ENCODE measurements at places on chromosomes 11 and 22. TPM values are rescaled to one million over a fixed set of nuclear protein-coding genes. Genes with fewer than 3 reads are reported as not detected.

The VWCE gene
- 27.6 TPM for total RNA-seq

The ZP1 gene
- total RNA-seq, result not detected

The HTR3A gene
- not detected for total RNA-seq

The SERHL2 gene
- total RNA-seq, result 1.6 TPM

The NELL1 gene
- total RNA-seq, result not detected

The CCDC87 gene
- 0.42 TPM for total RNA-seq

The PDE2A gene
- not detected for total RNA-seq

The PHLDB1 gene
- 9.9 TPM for total RNA-seq

The GGT5 gene
- total RNA-seq, result 0.69 TPM

The CLMP gene
- not detected for total RNA-seq

GRCh38 chr11:86460461-86461385 is 86.0 kb downstream of the CCDC81 start:
- no peak for DNase-seq

GRCh38 chr11:77506857-77507256 is 33.0 kb upstream of the PAK1 start:
- DNase-seq, result no peak

GRCh38 chr22:23152238-23153114 is 7.2 kb downstream of the RAB36 start:
- DNase-seq, result peak; percentile 90

- DNase-seq, result peak; percentile 26
Measured at GRCh38 chr22:20494978-20495860, at the start of gene KLHL22. KLHL22 (minus strand) TSS chr22:20495795; CDS start chr22:20489211, 6,584 bp downstream.

- DNase-seq, result no peak
Measured at GRCh38 chr11:73240190-73240781, 22.2 kb downstream of the P2RY2 start.

GRCh38 chr11:35102267-35102666 is 36.7 kb upstream of the CD44 start:
- DNase-seq, result no peak

DNA sequence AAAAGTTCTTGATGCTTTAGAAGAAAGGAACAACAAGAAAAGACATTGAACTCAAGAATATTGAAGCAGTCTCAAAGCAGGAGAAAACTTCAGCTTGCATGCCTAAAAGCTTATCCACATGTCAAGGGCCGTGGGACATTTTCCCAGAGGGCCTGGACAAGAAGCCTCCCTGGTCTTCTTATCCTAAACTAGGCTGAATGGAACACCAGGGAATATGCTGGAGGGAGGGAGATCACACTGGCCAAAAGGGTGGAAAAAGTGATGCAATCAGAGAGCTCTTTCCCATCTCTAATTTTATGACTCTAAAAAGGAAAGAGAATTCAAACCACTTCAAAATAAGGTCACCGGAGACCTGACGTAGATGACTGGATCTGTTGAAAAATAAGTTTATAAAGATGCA is 107.2 kb downstream of the MPPED2 start:
- no peak for DNase-seq

DNA sequence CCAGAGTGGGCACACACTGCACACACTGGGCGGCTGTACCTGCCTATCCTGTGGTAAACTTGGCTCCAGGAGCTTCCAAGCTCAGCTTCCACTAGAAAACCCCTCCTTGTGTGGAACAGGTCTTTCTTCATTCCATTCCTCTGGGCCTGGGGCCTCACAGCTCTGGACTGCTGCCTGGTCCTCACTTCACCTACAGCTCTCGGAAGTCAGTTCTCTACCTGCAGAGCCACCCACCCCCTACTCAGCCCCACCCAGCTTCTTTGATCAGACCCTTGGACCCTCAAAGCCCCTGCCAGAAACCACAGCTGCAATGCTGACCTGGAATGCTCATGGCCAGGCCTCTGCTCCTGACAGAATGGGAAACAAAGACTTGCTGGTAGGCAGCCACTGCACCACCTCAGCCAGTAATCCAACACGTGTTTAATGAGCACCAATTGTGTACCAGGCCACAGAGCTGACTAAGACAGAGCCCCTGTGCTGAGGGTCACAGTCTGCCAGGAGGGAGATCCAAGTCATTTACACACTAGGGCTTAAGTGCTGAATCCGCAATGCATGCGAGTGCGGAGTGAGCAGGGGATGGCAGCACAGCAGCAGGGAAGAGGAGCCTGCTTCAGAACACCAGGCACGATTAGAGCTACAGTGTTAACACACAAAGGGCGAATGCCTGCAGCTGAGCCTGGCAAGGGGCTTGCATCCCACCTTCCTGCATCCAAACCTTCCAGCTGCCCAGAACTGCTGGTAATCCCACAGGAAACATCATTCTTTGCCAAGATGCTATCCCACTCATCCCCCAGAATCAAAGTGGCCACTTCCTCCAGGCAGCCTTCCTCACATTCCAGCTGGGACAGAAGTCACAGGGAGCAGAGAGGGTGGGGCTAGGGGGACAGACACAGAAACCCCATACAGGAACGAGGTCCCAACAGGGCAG is 4.6 kb downstream of the GNB1L start:
- DNase-seq, result no peak

GRCh38 chr11:130214861-130215530 is 55.4 kb downstream of the ST14 start:
- no peak for DNase-seq

DNA sequence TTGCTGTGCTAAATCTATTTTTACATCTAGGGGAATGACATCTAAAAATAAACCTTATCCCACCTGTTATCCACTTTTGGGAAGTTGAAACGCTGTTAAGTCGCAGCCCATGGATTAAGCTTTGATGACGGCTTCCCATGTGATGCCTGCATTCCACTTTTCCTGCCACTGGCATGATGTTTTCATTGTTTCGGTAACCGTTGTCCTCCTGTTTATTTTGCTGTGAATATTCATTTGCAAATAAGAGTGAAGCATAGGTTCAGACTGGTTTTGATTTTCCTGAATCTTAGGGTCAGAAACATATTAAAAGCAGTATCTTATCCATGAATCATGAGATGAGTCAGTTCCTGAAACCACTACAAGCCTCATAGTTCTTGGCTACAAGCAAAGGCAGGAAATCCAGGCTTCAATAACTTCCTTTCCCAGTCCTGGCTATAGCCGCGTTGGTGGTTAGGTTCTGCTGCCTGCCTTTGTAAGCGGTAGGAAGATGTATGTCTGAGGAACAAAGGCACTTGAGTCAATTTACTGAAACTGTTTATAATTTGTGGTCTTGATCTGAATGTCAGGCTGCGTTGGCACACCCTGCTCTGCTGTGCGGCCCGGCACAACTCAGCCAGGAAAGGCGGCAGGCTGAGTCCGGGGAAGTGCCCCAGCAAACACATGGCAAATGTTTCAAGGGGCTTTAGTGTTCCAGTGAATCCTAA is 19.4 kb downstream of the TEAD1 start:
- peak; percentile 48 for DNase-seq

DNA sequence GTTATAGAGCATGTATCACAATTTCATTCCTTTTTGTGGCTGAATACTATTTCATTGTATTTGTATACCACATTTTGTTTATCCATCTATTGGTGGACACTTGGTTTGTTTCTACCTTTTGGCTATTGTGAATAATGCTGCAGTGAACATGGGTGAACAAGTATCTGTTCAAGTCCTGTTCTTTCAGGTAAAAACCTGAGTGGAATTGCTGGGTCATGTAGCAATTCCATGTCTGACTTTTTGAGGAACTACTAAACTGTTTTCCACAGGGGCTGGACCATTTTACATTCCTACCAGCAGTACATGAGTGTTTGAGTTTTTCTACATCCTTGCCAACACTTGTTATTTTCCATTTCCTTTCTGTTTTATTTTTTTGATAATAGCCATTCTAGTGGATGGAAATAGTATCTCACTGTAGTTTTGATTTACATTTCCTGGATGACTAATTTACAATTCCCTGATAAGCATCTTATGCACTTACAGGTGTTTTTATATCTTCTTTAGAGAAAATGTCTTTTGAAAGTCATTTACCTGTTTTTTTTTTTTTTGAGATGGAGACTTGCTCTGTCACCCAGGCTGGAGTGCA is 12.2 kb downstream of the CABIN1 start:
- no peak for DNase-seq

DNA sequence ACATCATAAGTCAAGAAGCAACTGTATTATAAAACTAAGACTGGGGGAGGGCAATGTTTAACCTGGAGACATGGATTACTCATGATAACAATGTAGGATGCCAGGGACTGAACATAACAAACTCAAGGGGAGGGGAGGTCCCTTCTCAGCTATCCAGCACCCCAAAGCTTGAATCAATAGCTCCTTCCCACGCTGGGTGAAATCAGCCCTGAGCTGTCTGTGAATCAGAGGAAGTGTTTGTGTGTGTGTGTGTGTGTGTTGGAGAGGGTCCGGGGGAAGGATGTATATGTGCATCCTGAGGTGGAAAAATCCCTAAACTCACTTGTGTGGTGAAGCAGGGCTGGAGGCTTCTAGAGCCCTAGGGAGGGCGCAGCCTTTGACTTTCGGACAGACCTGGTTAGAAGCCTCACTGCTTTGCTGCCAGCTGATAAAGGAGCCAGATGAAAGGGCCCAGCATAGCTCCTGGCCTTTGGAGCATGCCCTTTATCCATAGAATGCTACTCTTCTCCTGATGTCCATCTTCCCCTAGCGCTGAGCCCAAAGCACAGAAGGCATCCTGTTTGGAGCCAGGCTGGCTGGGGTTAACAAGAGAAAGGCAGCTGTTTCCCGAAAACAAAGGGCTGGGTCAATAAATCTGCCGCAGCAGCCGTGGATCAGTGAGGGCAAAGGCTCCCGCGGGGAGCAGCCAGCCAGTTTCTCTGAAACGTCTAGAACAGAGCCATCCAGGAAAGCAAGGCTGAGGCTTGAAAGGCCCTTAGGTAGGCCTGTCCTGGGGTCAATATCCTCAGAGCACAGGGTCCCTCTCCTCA is 35.8 kb downstream of the TNKS1BP1 start:
- DNase-seq, result peak; percentile 41

DNA sequence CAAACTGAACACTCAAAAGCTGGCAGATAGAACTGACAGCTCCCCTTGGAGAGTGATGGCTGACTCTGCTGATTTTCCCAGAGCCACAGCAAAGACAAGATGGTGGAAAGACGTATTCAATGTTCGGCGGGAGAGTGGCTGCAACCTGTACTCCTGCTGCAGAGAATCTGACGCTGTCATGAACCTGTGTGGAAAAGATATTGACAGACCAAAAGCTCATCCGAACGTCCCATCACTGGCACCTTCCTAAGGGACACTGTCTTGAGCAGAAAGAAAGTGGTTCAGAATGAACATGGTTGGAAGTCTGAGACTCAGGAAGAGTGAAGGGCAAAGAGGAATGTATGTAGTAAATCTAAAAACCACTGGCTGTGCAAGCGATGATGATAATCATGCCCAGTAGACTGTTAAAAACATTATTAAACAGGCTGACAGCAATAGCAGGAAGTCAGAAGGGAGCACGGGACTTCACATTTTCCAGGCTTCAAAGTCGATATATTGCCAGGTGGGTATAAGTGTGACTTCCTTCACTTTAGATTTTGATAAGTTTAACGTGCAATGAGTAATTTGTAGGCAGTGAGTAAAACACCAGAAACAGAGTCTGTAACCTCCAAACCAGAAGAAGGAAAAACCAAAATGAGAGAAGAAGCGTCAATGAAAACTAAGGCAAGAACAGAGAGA is 6.2 kb upstream of the IL17REL start:
- DNase-seq, result no peak

GRCh38 chr11:99781074-99781473 is 760.3 kb downstream of the CNTN5 start:
- no peak for DNase-seq

DNA sequence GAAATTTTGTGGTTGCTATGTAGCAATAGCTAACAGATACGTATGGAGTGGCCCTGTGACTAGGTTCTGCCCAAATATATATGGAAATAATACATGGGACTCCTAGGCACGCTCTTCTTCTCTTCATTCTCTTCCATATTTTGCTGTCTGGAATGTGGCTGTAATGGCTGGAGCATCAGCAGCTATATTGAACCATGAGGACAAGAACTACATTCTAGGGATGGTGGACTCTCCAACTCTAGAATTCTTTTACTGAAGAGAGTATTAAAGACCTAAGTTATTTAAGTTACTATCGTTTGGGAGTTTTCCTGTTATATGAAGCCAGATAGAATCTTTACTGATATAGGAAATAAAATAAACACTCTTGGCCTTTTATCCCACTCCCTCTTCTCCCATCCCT is 7.5 kb upstream of the NELL1 start:
- no peak for DNase-seq

DNA sequence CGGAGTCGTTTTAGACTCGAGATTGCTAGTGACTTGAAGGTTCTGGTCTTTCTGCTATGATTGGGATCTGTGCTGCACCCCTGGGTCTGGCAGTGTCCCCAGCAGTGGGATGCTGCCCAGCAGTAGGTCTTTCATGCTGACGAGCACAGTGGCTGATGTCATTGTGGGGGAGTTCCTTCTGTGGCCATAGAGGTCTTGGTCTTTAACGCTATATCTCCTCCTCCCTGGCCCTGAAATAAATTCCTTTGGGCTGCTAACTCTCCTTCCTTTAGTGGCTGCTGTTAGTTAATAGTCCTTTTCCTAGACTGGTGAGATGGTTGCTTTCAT is 136.3 kb downstream of the TEAD1 start:
- no peak for DNase-seq

- DNase-seq, result no peak
Measured at GRCh38 chr11:16185042-16185441, 171.3 kb downstream of the SOX6 start.

GRCh38 chr22:20139391-20140106 is 7.9 kb downstream of the ZDHHC8 start:
- DNase-seq, result no peak

DNA sequence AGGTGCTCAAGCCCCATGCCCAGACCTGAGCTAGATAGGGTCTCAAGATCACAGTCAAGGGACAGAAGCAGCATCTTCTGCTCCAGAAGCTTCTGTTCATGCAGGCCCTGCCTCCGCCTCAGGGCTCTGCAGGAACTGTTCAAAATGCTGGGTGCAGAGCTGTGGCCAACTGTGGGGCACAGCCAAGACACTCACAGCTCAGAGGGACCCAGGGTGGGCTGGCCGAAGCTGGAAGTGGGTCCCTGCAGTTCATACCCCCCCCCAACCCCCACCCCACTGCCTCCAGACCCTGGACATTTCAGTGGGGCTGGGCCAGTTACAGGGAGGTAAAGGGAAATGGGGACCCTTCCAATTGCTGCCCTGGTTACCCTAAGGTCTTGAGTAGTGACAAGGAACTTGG is 129.0 kb downstream of the CRYBB2 start:
- DNase-seq, result no peak

GRCh38 chr11:35974882-35975589 is 31.2 kb downstream of the LDLRAD3 start:
- DNase-seq, result no peak

- peak; percentile 31 for DNase-seq
Measured at GRCh38 chr11:75656044-75656727, 12.7 kb downstream of the MAP6 start.
